SJSA1 (cell line): ENCODE measurements at places on chromosomes 2 and 18. TPM values are rescaled to one million over a fixed set of nuclear protein-coding genes. Genes with fewer than 3 reads are reported as not detected.

TRABD2A gene
- 11.8 and 18.3 TPM in 2 replicates for total RNA-seq

- DNase-seq = no peak
Observed at GRCh38 chr18:70464343-70465114, 175.7 kb downstream of the SOCS6 start.

- no peak for DNase-seq
Observed at GRCh38 chr2:159735648-159736047, 23.3 kb downstream of the MARCHF7 start.

GRCh38 chr2:156004459-156004858, 328.1 kb downstream of the NR4A2 start:
- no peak for DNase-seq

DNA sequence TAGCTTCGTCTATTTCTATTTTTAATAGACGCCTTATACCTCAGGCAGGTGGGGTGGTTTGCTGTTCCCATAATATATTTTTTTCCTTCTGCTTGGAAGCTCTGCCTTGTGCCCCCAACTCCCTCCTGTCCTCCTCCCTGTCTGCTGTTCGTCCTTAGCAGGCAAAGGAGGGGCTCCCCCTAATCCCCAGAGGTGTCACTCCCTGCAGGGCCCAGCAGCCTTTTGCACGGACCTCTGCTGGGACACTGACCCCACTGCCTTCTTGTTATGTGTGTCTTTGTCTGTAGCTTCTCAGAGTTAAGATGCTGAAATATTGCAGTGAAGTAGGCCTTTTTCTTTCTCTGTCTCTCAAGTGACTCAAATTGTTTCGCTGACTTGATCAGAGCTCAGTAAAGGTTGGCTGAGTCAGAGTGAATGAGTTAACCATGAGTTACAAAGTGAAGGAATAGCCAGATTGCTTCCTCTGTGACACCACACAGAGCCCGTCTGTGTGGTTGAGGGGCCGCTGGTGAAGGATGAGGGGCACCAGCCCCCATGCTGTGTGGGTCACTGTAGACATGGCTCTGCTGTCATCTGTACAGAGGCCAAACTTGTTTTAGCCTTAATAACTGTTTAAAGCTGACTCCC, 47.7 kb downstream of the PRKCE start:
- no peak for DNase-seq

DNA sequence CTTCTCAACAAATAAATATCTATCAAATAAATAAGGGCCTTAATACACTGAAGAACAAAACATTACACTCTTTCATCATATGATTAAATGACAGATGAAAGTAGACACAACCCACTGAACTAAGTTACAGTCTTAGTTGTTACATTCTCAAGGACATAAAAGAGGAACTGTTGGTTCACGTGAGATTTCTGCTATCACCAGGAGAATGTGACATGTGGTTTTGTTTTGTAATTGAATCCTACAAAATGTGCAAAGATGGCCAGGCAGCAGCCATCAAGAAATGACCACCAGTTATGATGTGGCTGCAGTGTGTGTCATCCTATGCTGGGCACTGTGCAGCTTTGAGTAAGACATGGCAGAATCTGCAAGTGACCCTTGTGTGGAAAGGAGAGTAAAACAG, 310.6 kb upstream of the PIK3C3 start:
- no peak for DNase-seq

DNA sequence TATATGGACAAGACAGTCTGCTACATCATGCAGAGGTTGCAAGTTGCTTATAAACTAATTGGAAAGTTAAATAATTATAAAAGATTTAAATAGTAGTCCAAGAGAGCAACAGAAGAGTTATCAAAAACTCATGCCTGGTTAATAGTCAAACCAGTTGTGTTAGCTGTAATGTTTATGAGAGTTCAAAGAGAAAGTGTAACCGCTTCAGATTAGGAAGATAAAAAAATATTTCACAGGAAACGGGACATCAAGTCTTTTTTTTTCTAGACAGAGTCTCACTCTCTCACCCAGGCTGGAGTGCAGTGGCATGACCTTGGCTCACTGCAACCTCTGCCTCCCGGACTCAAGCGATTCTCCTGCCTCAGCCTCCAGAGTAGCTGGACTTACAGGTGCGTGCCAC, 34.6 kb upstream of the RNF125 start:
- DNase-seq = no peak

DNA sequence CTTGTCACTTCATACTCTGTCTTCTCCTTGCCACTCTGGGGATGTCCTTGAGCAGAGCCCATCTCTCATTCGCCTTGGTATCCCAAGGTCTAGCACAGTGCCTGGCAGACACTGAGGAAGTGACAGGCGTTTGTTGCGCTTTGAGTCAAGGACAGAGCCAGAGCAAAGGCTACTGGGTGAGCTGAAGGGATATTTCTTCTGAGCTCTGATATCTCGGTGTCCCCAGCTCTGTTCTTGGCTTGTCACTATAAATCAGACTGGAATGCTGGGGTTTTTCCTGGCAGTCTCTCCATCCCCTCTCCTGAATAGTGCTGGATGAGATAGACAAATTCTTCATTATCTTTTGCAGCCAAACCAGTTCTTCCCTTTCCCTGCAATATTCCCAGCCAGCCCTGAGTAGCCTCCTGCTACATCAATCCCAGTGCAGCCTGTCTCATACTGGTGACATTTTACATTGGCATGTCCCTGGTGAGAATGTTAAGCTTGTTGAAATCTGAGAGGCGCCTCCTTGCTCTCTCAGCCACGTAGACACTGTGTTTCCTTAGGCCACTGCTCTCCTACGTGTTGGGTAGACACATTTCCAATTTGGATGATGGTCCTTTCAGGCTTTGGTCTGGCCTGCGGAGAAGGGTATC, 61.7 kb downstream of the CTIF start:
- DNase-seq = no peak

- DNase-seq = no peak
Observed at GRCh38 chr2:118457951-118458350, 369.7 kb downstream of the INSIG2 start.
